NB4 (cell line): ENCODE measurements at places on chromosomes 13 and 19.

DNA sequence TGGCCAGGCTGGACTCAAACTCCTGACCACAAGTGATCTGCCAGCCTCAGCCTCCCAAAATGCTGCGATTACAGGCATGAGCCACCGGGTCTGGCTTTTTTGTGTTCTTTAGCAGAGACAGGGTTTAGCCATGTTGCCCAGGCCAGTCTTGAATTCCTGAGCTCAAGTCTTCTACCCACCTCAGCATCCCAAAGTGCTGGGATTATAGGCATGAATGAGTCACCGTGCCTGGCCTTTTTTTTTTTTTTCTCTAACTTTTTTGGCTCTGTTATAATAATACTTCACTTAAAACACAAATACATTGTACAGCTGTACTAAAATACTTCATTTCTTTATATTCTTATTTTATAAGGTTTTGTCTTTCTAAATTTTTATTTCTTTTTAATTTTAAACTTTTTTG, 599.5 kb upstream of the PCDH9 start:
- no peak for DNase-seq

GRCh38 chr19:17156947-17157302, 58.2 kb upstream of the USE1 start:
- DNase-seq: no peak

DNA sequence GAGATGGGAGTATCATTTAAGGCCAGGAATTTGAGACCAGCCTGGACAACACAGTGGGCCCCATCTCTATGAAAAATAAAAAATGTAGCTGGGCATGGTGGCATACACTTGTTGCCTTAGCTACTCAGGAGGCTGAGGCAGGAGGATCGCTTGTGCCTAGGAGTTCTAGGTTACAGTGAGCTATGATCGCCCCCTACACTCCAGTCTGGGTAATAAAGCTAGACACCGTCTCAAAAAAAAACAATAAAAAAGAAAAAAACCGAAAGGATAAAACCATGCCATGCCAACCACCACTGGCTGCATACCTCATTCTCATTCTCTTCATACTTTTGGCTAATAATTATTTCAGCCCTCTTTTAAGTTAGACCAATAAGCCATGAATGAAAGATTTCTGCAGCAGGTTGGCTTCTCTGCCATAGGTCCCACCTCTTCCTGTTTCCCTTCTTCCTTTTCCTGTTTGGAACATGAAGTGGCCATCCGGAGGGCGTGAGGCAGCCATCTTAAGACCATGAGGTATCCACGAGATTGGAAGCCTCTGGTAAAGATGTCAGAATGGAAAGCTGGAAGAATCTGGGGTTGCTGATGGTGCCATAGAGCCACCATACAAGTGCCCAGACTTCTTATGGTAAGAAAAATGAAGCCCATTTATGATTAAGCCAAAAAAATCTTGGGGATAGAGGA, 171.3 kb downstream of the CACNA1A start:
- peak; percentile 22 for DNase-seq

DNA sequence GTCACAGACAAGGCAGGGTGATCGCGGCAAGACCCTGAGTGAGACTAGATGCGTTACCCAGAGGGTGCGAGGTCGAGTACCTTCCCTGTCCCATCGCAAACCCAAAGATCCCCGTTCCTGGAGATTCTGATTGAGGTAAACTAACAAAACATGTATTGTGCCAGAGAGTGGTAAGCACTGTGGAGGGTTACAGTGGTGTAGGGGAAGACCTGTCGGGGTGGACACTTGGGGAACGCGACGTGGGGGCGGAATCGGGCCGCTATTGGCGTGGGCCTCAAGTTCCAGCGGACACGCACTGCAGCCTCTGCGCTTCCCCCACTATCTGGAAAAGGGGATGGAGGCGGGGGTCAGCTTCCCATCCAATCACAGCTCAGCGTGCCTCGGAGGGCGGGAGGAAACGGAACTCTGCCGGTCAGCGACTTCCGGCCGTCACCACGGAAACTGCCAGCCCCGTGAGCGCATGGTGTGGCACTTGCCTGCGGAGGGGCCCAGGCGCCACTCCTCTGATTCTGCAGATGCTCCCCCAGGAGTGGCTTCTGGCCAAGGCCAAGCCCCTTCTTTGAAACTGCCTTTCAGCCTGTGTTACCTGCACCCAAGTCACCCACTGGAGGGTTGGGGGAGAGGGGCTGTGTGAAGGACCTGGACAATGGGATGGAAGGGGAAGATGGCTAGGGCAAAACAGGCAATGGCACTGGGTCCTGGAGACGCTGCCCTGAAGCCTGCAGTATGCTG, 1.0 kb upstream of the UBE2M start:
- DNase-seq: peak; percentile 98

DNA sequence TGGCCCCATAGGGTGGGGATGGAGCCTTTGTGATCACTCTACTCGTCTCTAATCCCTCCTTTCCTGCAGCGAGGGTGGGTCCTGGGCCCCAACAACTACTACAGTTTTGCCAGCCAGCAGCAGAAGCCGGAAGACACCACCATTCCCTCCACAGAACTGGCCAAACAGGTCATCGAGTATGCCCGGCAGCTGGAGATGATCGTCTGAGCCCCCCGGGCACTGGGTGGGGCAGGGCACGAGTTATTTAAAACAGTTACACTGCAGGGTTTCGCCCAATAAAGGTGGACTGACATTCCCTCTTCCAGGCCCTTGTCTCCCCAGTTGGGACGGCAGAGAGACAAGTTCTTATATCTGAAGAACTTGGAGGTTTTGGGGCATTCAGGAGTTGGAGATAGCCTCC, 4.7 kb downstream of the GGN start:
- no peak for DNase-seq
